ENCODE measurements at places on chromosomes 1 and 21.

GRCh38 chr1:95002540-95003432 lies 70.0 kb downstream of the ALG14 start:
- no peak for DNase-seq

DNA sequence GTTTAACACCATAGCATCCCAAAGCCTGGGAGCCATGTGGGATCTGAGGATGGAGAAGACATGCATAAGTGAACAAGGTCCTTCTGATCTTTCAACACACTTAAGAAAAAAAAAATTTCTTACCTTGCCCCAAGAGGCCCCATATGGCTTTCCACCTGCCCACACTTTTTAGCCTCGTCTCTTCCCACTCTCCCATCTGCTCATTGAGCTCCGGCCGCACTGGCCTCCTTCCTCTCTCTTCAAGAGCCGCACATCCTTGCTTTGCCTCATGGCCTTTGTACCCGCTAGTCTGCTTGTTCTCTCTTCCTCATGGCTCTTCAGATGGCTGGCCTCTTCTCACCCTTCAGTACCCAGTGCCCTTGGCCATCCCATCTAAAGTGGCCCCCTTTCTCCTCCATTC lies 70.2 kb upstream of the PDE4B start:
- DNase-seq, result no peak

- DNase-seq, result no peak
Measured at GRCh38 chr1:113905435-113905861, 322 bp downstream of the DCLRE1B start.

GRCh38 chr1:81410351-81410750 lies 390.4 kb upstream of the ADGRL2 start:
- DNase-seq, result no peak

- no peak for DNase-seq
Measured at GRCh38 chr1:115450501-115451040, 112.5 kb upstream of the NGF start.

DNA sequence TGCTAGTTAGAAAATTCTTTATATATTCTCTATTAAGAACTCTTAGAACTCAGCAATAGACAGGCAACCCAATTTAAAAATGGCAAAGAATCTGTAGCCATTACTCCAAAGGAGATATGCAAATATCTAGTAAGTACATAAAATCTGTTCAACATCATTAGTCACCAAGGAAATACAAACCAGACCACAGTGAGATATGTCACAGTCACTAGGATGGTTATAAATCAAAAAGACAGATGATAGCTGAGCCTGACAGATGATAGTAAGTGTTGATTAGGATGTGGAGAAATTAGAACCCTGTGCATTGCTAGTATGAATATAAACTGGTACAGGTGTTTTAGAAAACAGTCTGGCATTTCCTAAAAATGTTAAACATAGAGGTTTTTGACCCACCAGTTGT lies 26.6 kb downstream of the SRSF11 start:
- DNase-seq, result no peak

DNA sequence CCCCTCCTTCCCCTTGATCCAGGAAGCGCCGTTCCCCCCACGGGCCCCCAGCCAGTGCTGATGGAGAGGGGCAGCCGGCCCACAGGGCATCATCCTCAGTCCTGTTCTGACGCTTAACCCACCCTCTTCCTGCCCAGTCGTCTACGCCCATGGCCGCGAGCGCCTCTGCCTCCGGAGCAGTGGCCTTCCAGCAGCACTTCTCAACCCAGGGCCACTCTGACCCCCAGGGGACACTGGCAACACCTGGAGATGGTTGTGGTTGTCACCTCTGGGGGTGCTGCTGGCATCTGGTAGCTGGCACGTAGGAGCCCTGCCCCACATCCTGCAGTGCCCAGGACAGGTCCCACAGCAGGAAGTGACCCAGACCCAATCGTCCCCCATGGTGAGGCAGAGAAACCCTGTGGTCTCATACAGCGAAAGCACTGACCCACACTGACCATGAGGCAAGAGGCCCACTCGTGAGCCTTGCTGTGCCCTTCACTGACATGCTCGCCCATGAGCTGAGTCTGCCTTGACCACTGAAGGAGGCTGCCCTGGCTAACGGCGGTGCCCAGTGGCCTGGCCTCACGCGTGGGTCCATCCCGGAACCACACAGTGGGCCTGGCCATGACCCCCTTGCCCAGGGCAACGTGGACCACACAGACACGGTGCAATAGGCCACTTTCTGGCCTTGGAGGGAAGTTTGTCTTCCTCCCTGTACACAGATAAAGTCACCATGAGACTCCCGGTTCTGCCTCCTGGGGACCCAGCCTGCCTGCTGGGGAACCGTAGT lies 96.8 kb upstream of the ARHGEF16 start:
- no peak for DNase-seq

GRCh38 chr1:223674119-223674890 lies 8.8 kb upstream of the CAPN8 start:
- no peak for DNase-seq

GRCh38 chr1:186194107-186194756 lies 180.8 kb downstream of the TPR start:
- no peak for DNase-seq

DNA sequence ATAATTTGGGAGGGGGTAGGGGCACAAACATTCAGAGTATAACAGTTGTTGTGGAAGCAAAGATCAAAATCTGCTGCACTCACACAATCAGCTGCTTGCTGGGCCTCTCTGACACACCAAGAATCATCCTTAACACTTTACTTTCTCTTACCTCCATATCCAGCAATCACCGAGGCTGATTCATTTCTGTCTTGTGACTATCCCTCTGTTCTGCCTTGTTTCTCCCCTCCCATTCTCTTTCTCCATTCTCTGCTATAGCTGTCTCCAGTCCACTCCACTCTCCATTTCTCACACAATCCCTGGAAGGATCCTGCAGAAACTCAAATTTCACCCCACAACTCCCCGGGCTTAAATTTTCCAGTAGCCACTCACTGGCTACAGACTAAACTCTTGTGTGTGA lies 91.8 kb upstream of the NGF start:
- DNase-seq, result no peak

- DNase-seq, result no peak
Measured at GRCh38 chr21:38777531-38777930, 28.2 kb upstream of the ETS2 start.

- peak; percentile 67 for DNase-seq
Measured at GRCh38 chr1:6427441-6428390, 3.1 kb downstream of the ESPN start.

DNA sequence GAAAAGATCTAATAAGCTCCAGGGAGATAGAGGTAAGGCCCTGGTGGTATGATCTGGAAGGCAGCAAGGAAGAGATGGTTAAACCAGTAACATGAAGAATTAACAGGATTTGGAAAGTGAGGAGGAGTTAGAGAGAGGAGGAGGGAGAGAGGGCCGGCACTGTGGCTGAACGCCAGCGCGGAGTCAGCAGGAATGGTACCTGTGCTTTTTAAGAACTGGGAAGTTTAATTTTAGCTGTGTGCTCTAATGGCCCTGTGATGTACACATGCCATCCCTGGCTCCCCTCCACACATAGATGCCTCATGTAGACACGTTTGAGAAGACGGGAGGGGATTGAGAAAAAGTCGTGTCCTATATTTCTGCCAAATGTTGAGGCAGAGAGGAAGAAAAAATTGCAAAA lies 13.8 kb upstream of the AVPR1B start:
- no peak for DNase-seq

DNA sequence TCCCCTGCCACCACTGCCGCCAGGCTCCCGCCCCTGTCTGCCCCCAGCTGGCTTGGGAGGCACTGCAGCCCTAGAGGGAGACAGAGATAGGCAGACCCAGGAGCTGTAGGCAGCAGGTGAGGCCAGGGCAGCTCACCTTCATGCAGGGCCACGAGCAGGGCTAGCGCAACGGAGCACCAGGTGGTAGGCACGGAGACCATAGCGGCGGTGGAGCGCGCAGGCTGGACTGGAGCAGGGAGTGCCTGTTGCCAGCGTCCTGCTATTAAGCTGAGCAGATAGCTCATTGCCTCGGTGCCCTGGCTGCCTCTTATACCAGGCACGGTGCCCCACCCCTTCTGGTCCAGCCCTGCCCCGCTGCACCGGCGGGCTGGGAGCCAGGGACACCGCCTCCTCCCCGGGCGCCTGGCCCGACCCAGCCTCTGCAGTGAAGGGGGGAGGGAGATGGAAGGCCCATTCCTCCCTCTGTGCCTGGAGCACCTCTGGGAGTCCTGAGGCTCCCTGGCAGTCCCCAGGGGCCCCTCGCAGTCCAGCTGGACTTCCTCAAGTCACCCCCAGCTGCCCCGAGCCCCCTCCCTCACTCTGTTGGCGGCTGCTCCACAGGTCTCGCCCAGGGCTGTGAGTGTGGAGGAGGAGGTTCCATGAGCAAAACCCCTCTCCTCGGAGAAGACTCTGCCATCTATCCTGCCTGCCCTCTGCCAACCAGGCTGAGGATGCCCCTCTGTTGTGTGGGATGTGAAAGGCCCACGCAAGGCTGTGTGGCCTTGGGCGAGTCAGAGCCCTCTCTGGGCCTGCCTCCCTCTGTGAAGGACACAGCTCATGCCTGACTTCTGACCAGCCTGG lies at the start of gene EDN2:
Gene EDN2, minus strand, starts transcription at position 282 of the 840 bp plus-strand sequence. Its CDS starts 82 bp downstream, at position 200.
- DNase-seq, result peak; percentile 75

DNA sequence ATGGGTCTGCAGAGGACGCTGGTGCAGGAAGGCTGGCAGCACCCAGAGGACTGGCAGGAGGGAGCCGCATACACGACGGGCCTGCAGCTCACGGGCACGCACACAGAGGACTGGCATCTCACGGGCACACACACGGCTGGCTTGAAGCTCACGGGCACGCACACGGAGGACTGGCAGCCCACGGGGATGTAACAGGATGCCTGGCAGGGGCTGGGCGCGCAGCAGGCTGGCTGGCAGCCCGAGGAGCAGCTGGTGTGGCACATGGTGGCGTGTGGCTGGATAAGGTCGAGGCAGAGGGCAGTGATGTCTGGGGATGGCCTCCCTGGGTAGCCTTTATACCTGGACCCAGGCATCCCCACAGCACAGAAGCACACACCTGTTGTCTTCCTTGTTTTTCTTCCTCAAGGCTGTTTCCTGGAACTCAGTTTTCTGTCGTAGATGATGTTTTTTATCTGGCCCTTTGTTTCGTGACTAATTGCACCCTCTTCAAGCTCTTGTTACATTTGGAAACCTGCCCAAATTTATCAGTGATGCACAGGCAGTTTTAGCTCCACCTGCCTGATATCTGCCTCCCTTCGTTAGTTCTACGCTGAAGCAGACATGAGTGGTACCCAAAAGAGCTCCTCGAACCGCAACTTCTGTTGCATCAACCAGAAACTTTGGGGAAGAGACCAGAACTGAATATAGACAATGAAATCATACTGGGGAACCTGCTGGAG lies at the start of gene KRTAP12-1:
Gene KRTAP12-1, minus strand, starts transcription at position 303 of the 719 bp plus-strand sequence. Its CDS starts 40 bp downstream, at position 263.
- peak; percentile 93 for DNase-seq

- no peak for DNase-seq
Measured at GRCh38 chr1:51916587-51917405, 38.3 kb upstream of the NRDC start.

GRCh38 chr1:88134983-88135921 lies 548.8 kb upstream of the PKN2 start:
- no peak for DNase-seq

DNA sequence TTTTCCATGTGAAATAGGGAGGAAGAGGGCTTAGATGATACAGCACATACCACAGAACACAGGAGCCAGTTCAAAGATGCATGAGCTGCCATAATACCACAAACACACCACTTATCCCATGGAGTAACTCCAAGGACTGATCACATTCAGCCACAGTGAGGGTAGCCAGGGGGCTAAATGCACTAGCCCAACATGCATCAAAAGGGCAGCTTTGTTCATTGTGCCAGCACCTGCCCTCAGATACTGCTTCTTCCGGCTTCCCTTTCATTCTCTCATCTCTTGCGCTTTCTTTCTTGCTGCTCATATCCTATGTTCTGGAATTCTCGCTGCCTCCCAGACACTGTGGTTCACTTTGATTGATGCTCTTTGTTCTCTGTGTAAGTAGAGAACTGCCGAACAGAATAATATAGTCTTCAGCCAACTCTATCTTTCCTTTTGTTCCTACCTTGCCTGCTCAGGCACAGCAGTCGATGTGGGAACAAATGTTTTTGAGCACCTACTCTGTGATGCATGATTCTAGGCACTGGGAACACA lies 50.0 kb upstream of the SYT6 start:
- no peak for DNase-seq

GRCh38 chr1:97384294-97384968 lies 536.4 kb downstream of the DPYD start:
- no peak for DNase-seq

- DNase-seq, result no peak
Measured at GRCh38 chr1:232937741-232938375, 12.6 kb upstream of the NTPCR start.

DNA sequence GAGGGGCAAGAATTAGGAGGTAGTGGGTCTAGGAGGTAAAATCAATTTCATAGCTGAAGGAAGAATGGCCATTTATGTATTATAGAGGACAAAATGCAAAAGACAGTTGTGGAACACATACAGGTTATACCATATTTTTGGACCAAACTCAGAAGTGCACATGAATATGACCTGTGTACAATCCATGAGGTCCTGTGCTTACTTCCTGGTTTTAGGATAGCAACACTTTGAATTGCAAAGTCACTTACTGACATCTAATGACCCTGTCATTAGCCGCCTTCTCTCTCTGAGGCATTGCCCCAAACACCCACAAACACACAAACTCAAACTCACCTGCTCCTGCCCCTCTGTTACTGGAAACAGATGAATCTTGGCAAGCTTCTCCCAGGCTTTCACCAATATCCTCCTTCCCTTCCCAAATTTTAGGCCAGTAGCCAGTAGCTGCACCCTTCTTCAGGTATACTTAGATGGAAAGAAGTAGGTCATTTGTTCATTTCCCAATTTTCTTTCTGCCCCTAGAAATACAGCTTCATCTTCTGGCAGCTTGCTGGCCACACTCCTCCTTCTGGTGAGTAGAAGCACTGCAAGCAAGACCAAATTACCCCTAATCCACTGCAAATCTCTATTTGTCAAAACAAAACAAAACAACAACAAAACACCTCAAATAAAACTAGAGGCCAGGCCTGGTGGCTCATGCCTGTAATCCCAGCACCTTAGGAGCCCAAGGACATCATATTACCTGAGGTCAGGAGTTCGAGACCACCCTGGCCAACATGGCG lies 13.7 kb upstream of the RPL5 start:
- no peak for DNase-seq

GRCh38 chr21:21788591-21788990 lies 790.4 kb downstream of the NCAM2 start:
- no peak for DNase-seq

DNA sequence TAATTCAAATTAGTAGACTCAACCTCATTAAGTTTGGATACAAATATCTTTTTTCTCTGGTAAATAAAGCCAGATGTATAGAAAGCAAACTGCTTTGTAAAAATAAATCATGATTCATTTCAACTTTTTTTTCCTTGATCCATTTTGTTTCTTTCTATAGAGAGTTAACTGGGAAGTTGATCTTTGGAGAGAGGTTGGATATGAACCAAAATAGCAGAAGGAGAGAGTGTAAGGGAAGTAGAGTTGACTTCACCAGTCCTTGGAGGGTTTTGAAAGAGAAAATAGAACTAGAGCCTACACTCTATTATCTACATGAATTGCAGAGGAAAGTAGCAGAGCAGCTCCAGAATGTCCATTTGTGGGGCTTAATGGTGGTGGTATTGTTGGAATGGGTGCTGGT lies 243.8 kb downstream of the ADGRL2 start:
- no peak for DNase-seq
